Renal cortical epithelial cell (primary cell): ENCODE measurements at places on chromosomes 12 and 14. TPM values are rescaled to one million over a fixed set of nuclear protein-coding genes. Genes with fewer than 3 reads are reported as not detected.
A peak's percentile ranks its signal among the peaks of the same experiment; 100 is the strongest.

The TUBA1B gene
- 420 and 2,146 TPM in 2 replicates for total RNA-seq

DNA sequence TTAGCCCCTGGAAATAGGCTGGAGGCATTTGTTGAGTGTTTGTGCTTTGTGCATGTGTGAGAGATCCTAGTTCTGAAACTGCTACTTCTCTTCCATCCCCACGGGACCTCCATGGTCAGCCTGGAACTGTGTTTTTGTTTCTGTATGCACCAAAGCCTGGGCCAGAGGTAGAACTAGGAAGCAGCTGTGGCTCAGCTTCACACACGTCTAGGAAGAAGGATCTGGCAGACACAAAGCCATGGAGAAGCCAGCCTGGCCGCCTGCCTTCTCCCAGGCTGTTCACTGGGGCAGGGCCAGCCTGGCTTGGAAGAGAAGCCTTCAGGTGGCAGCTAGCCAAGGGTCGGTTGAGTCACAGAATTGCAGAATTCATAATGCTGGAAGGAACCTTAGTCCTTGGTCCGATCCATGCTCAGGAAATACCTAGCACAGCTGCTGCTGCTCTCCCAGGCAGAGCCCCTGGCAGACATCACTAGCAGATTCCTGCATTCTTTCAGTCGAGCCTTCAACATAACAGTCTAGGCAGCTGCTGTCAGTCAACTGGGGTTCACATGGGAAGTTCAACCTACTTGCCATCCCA lies 27.0 kb downstream of the RIN3 start:
- DNase-seq, result peak; percentile 97

DNA sequence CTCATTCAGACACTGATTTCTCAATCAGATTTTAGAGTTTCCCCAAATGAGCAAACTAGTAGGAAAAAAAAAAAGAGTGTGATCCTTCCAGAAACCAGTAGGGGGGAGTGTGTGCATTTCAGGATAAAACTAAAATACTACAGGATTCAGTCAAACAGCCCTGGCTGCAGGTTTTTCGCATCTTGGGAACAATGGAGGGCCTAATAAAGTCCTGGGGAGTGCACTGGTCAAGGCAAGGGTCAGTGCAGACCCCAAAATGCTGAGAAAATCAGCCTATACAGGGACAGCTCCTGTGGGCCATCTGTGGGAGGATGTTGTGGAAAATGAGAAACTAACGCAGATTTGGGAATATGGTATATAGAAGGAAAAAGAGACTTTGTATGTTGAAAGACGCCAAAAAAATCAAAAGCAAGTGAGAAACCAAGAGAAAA lies 22.2 kb upstream of the ABCD4 start:
- DNase-seq, result peak; percentile 41

GRCh38 chr12:64551676-64552075 lies 58.6 kb upstream of the RASSF3 start:
- DNase-seq, result no peak

- DNase-seq, result peak; percentile 23
Observed at GRCh38 chr14:94823556-94824341, 53.8 kb upstream of the GSC start.

DNA sequence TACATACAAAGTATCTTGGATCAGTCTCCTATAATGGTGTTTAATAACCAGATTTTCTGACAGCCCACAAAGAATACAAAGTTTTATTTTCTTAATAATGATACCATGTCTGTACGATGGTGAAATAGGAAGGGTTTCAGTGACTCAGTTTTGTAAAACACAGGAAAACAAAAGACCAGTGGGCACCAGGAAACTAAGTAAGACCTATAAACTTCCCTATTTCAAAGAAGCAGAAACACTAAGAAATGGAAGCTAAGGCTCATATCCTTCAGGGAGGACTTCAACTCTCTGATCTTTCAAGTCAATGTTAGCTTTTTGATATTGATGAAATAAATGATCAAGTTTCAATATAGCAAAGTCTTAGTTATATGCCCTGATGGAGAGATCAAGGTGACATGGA lies 196.0 kb downstream of the DUSP6 start:
- DNase-seq, result no peak

- DNase-seq, result no peak
Observed at GRCh38 chr14:69798339-69798735, 1.3 kb upstream of the SLC10A1 start.
